ENCODE measurements at places on chromosomes 1 and 21.

DNA sequence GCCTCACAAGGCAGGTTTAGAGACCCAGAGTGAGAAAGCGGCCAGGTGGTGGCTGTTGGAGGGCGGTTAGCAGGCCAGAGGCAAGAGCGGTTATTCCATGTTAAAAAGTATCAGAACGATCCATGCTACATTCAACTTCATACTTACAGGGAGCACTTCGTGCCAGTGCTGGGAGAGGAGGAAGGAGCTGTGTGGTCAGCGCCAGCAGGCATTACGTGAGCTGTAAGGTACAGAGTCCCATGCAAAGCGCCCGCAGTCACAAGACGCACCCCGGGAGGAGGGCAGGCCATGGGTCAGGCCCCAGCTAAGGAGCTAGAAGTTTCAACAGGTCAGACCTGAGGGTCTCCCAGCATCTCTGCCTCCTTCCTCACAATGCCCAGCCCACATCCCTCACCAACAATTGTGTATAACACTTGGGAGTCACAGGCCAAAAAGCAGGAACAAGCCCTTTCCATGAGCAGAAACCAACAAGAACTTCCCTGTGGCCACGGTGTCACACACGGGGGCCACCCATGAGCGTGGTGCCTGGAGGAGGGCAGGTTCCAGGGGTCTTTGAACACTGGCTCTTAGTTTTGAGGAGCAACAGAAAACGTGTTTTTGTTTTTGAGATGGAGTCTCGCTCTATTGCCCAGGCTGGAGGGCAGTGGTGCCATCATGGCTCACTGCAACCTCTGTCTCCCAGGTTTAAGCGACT is 21.8 kb upstream of the GPR153 start:
- DNase-seq, result no peak

- DNase-seq, result no peak
Observed at GRCh38 chr1:23433122-23433521, 8.6 kb upstream of the TCEA3 start.

- no peak for DNase-seq
Observed at GRCh38 chr1:59265622-59266021, 31.3 kb upstream of the FGGY start.

- DNase-seq, result no peak
Observed at GRCh38 chr1:193216920-193217319, 30.5 kb upstream of the B3GALT2 start.

DNA sequence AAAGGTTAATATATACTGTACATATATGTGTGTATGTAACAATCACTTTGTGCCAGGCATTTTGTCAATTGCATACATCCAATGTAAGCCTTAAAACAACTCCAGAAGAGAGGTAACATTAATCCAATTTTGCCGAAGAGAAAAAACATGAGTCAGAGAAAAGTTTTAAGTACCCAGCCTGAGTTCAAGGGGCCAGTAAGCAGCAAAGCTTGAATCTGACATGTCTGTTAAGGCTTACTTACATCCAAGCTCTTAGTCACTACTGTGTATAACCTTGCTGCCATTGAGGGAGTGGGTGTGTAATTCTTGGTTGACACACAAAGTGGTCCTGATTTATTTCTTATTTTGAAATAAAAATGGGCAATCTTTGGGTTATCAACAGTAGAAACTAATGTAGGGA is 360.4 kb upstream of the LYPLAL1 start:
- DNase-seq, result no peak

- DNase-seq, result no peak
Observed at GRCh38 chr1:117363571-117364048, 3.6 kb upstream of the MAN1A2 start.

Measured in activated T-cell treated with anti-CD3 and anti-CD28 coated beads for 4 hours (primary cell).